ENCODE measurements at places on chromosomes 1 and 21. TPM values are rescaled to one million over a fixed set of nuclear protein-coding genes. Genes with fewer than 3 reads are reported as not detected.

- DNase-seq = peak; percentile 54
Measured at GRCh38 chr1:46718340-46718726, 581 bp downstream of the EFCAB14 start.

GRCh38 chr21:44711327-44712202 lies at the start of gene TSPEAR:
Gene TSPEAR, minus strand, starts transcription at chr21:44711572. Its CDS starts 58 bp downstream, at chr21:44711514.
- no peak for DNase-seq

GRCh38 chr1:30650038-30650967 lies 73.1 kb downstream of the MATN1 start:
- DNase-seq = no peak

DNA sequence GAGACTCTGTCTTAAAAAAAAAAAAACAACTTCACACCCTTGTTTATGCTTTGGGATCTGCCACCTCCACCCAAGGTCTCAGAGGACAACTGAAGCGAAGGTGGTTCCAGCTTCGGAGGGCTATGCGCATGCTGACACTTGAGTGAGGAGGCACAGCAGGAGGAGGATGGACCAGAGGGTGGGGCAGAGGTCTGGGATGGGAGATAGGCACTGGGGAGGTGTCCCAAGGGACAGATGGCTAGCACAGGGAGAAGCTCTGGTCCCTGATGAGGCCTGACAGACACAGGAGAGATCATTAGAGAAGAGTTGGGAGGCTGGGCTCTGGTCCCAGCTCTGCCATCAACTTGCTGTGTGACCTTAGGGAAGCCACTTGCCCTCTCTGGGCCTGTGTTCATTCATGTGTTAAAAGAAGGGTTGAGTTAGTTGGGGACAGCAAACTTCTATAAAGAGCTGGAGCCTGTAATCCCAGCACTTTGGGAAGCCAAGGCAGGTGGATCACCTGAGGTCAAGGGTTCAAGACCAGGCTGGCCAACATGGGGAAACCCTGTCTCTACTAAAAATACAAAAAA lies 16.8 kb downstream of the E2F2 start:
- DNase-seq = no peak

DNA sequence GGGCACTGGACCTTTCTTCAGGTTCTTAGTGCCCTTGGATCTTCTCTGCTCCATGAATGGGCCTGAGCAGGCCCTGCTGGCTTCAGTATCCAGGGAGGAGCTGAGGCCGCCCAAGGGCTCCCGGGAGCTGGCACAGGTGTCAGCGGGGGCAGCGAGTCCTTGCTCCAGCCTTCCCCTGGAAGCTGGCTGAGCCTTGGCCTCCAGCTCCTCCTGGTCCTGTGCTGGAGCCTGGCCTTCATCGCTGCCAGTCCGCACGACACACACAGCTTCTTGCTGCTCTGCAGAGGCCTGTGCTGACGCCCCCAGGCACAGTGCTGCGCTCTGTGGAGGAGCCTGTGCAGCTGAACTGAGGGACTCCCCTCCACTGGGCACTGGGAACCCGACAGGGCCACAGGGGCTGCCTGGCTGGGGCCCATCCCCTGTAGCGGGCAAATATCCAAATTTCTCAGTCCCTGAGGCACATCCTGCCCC lies 1.7 kb downstream of the SPOCD1 start:
- no peak for DNase-seq

TMPRSS15 gene
- polyA plus RNA-seq = not detected
